Cortex of kidney (tissue), 1 donor: ENCODE measurements at places on chromosomes 11 and 22.

GRCh38 chr22:24330636-24331035 is 60.0 kb downstream of the SPECC1L start:
- DNase-seq = no peak

GRCh38 chr22:48826546-48826945 is 1001.1 kb downstream of the BRD1 start:
- DNase-seq = no peak

DNA sequence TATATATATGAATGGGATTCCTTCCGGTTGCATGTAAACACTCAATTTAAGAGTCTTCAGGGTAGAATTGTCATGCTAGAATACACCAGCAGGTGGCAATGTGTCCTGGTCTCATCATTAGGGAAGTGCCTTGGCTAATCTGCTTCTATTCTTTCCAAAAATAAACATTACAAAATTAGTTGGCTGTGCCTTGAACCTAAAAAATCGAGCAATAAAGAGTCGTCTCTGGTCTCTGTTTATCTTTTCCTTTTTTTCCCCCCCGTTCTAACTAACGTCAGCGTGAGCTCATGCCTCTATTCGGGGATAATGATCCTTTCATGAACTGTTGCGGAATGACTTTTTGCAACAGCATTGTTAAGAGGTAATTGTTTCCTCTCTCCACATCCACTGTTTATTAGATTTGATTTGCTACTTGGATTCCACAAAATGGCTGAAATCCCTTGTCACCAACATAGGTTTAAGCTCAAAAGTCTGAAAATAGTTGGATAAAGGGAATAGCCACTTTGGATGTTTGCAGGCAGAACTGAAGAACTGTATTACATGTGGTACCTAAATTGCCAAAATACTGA is 1.2 kb upstream of the ARHGEF12 start:
- no peak for DNase-seq

DNA sequence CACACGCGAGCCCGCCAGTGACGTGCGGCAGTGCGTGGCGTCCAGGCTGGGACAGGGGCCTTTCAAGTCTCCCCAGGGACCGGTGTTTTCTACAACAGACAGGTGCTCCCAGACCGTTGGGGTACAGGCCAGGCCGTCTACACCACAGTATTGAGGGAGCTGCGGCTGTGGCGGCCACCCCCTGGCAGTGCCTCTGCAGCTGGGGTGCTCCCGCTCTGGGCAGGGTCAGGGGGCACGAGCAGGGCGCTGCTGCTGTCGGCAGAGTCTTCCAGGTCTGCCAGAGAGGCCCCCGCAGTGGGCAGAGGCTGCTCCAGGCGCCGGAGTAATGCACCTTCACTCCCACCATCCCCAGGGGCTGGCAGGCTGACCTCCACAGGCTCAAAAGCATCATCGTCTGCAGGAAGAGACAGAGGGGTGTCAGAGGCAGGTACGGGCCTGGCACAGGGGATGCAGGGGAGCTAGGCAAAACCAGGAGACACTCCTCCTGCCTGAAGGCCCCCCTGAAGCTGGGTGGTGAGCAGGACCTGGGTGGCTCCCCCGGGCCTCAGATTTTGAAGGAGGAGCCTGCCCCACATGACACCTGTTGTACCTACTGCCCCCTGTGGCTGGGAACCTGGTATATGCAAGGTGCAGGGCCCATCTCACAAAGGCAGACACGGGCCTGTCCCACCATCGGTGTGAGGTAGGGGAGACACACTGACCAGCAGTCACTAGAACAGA is 83.3 kb downstream of the DGCR2 start:
- DNase-seq = no peak

GRCh38 chr22:22657712-22658111 is 13.3 kb downstream of the GGTLC2 start:
- no peak for DNase-seq

GRCh38 chr22:37318364-37319109 is 36.2 kb downstream of the CYTH4 start:
- DNase-seq = no peak

DNA sequence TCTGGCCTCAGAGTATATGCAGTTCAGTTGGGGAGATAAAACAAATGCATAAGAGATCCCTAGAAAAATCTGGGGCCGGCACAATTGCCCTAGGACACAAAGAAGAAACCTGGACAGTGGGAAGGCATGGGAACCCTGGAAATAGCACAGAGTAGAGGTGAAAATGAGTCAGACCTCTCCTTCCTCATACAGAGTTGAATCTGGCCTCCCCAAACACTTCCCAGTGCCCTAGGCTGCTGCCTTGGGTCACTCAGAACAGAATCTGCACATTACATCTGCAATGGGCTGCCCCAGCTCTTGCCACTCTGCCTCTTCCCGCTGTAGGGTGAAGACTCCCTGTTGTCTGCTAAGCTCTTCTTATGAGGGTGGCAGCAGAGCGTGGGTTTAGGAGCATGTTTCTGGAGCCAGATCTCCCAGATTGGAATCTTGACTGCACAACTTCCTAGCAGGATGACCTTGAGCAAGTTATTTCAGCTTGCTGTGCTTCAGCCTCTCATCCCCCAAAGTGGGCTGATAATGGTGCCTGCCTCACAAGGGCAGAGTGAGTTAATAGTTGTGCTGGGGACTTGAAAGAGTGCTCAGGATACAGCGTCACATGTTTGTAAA is 47.1 kb upstream of the NECTIN1 start:
- no peak for DNase-seq

GRCh38 chr22:48800886-48801607 is 1026.6 kb downstream of the BRD1 start:
- no peak for DNase-seq

GRCh38 chr11:46712874-46713576 is 6.0 kb upstream of the F2 start:
- no peak for DNase-seq

DNA sequence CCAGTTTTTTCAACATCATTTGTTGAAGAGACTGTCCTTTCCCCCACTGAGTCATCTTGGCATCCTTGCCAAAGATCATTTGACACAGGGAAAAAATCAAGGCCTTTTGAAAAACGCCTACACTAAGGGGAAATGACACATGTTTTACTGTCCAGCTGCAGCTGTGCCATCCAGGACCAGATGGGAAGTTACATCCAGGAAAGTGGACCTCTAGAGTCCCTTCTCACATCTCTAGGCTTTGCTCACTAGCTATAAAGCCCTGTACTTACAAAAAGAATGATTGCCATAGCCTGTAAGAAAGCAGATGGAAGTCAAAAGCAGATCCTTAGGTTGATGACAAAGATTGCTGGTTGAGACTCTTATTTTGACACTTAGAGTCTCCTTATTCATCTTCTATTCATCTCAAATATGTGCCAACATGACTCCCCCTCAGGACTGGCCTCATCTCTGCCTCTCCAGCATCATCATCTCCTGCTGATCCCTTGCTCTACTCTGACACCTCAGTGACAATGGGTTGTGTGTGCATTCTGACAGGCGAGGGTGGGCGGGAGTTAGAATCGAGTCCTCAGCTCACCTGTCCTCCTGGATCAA is 22.8 kb downstream of the OSBP2 start:
- no peak for DNase-seq

DNA sequence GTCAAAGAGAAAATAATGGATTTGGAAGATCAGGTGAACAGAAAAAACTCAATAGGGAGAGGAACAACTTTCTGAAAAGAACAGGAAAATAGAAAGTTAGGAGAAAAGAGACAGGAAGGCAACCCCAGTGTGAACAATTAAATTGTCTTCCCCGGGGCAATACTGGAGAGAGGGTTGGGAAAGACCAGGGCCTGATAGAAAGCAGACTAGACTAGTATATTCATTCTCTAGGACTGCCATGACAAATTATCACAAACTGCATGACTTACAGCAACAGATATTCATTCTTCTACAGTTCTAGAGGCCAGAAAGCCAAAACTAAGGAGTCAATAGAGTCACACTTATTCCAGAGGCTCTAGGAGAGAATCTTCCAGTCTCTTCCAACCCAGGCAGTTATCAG is 482.8 kb downstream of the SOX6 start:
- DNase-seq = no peak

DNA sequence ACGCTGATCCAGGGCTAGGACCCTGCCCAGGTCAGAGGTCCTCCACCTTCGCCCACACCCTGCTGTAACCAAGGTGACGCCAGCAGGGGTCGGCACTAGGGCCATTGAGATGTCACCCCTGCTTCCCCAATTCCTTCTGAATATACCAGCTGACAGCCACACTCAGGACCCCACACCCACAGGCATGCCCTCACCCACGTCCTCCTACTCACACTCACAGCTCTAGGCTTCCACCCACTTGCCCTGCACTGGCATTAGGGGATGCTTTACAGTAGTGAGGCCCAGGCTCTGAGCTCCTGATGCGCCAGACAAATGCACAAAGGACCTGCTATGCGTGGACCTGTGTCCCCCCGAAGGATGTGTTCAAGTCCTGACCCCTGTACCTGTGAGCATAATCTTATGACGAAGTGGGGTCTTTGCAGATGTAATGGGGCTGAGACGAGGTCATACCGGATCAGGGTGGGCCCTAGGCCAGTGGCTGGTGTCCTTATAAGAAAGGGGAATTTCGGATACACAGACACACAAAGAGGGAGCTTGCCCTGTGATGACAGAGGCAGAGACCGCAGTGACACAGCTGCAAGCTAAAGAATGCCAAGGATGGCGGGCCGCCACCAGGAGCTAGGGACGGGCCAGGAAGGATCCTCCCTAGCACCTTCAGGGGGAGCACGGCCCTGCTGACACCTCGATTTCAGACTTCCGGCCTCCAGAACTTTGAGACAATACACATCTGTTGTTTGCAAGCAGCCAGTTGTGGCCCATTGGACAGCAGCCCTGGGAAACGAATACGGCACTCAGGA is 11.2 kb downstream of the WNT11 start:
- DNase-seq = no peak

DNA sequence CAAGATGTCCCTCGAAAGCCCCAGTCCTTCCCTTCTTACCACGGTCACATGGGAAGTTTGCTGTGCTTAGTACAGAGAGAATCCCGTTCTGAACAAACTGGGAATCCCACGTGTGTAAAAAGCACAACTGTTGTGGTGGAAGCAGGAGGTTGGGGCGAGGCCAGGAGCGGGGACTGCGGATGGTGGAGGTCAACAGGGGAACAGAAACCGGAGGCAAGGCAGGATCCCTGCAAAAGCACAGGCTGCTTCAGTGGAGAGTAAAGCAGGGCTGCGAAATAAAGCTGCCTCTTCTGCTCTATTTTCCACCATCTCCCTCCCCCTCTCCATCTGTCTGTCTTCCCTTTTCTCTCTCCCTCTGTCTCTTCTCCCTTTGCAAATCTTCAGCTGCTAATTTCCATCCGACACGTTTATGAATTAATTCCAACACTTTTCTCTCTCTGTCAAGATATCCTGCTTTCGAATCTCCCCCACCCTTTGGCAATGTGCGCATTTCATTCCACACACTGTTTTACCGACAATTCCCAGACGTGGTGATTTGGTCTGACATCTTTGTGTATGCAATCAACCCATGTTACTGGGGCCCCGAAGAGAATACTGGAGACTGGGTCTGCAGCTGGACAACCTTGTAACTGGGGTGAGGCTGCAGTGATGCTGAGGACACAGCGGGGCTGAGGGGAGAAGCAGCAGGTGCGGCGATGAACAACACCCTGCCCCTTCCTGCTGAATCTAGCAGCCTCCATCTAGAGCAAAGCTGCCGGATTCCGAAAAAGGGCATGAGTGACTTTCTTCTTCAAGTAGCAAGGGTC is 571.8 kb downstream of the OPCML start:
- no peak for DNase-seq

DNA sequence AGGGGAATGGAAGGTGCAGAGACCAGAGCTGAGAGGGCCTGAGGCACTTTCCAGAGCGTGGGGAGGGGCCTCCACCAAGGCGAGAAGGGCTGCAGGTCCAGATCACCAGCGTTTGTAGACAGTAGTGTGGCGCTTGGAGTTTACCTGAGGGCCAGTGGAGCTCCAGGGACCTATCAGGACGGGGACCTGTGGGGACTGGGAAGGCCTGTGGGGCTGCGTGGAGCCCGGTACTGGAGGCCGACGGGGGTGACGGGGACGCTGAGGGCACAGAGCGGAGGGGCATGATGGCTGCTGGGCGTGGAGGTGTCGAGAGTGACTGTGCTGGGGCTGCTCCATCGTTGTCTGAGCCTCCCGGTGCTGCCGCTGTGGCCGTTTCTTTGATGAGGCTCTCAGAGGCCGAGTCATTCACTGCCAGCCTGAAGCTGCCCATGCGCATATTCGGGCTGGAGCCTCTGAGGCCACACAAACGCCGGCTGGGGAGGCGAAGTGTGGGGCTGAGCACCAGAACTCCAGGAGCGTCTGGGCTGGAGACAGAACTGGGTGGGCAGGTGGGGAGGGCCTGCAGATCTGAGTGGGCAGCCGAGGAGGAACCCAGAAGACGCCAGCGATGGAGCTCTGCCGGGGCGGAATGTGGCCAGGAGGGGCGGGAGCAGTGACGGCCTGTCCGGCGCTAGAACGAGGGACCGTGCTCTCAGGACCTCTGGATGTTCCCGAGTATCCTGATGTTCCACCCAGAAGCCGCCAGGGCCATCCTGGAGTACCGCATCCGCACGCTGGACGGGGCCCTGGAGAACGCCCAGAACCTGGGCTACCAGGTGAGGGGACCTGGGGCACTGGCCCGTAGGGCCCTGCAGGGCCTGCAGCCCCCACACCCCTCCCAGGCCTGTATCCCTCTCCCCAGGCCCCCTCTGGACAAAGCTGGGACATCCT is 2.6 kb downstream of the PGGHG start:
- DNase-seq = no peak

- no peak for DNase-seq
These were observed 951.1 kb downstream of the LRRC4C start for GRCh38 chr11:40508303-40508702.

- DNase-seq = no peak
These were observed 20.9 kb downstream of the DKK3 start for GRCh38 chr11:11987503-11988022.

DNA sequence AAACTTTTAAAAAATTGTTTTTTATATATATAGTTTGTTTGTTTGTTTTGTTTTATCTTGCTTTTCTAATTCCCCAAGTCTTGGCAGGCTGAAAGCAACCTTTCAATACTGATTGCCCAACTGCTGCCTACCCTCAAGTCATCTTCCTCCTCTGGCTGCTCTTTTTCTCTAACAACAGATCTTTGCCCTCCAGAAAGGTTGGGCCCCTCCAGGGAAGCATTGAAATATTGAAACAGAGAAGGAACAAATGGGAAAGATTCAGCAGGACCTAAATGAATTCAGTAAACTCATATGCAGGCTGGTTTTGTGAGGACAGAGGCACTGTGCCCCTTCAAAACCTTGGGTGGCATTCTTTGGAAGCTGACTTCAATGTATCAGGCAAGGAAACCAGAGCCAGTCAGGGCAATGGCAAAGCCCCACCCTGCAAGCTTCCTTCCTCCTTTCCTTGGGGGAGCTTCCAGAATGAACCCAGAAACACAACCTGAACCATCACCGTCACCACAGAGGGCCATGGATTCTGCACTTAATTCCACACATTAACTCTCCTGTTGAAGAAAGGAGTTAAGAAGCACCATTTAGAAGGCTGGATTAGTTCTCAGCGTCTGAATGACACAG is 815 bp upstream of the MS4A6A start:
- no peak for DNase-seq

GRCh38 chr11:47551086-47551485 is 1.8 kb downstream of the CELF1 start:
- no peak for DNase-seq

- no peak for DNase-seq
These were observed 60.6 kb upstream of the CRYBB3 start for GRCh38 chr22:25139062-25139461.
